Pericardium fibroblast (primary cell): ENCODE measurements at places on chromosomes 6 and 20. TPM values are rescaled to one million over a fixed set of nuclear protein-coding genes. Genes with fewer than 3 reads are reported as not detected.

CST4 gene
- total RNA-seq = not detected in 2 replicates

NR2E1 gene
- total RNA-seq = not detected in 2 replicates

CNKSR3 gene
- 5.7 and 6.0 TPM in 2 replicates for total RNA-seq

ZBTB24 gene
- total RNA-seq = 4.9 and 5.6 TPM in 2 replicates

CD93 gene
- 0.35 and 4.9 TPM in 2 replicates for total RNA-seq

NKAIN4 gene
- 0.17 TPM in 1 of 2 replicates, not detected in the other for total RNA-seq

SLA2 gene
- not detected in 2 replicates for total RNA-seq

ZNF311 gene
- total RNA-seq = 0.26 and 1.8 TPM in 2 replicates

HAO1 gene
- not detected in 2 replicates for total RNA-seq

TRIM40 gene
- not detected in 2 replicates for total RNA-seq

RIPOR2 gene
- 4.0 and 35.2 TPM in 2 replicates for total RNA-seq

CCN6 gene
- not detected in 2 replicates for total RNA-seq

NRN1 gene
- 1.2 TPM in 1 of 2 replicates, not detected in the other for total RNA-seq
